ENCODE measurements at places on chromosomes 3 and 15.

GRCh38 chr3:73575519-73575918, 49.2 kb downstream of the PDZRN3 start:
- no peak for DNase-seq

DNA sequence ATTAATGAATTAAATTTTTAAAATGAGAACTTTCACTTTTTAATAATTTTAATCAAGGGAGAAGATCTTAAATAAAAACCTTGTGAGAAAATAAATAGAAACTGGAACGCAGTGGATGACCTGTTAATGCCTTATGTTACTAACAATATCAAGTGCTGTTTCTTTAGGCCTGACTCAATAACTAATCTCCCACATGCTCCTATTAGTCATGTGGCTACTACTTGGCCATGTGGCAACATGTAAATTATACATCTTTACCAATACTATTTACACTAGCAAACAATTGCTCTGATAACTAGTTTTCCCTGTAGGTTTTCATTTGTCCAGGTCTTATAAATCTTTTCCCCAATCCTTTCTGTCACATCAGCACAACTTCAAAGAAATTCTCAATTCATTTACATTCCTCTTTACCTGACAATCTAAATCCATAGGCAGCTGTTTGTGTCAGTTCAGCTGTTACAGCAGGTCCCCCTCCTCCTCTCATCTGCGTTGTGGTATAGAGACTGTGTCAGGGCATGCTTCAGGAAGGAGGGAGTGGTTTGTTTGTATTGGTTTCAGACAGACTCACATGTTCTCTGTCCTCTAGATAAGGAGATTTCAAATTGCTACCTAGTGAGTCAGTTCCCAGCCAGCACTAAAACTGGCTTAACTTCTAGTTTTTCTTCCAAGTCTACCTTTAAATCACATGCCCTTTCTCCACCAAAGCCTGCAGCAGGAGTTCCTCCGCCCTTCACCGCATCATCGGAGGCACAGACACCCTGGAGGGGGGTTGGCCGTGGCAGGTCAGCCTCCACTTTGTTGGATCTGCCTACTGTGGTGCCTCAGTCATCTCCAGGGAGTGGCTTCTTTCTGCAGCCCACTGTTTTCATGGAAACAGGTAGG, 11.3 kb upstream of the C3orf52 start:
- peak; percentile 63 for DNase-seq

- DNase-seq = no peak
These were observed 37.5 kb upstream of the CCR4 start for GRCh38 chr3:32913790-32914446.

DNA sequence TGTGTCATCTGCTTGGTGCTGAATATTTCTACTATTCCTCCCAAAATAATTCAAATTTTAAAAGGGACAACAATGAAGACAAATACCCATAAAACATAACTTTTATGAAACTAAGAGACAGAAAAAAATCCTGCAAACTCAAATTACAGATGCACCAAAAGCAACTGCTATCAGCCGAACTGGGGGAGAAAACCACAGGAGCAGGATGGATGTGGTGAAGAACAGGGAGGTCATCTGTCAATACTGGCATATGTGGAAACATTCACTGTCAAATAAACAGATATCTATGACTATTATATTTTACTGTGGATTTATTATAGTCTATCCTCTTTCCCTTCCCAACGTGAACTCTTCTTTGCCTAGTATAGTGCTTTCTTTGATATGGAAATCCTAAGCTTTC, 53.3 kb upstream of the CPOX start:
- no peak for DNase-seq

All from activated effector memory CD4-positive, alpha-beta T cell treated with anti-CD3 and anti-CD28 coated beads, Interleukin-2, amount 50 U/mL, for 16 hours (primary cell).